Bronchial epithelial cell (primary cell): ENCODE measurements at places on chromosomes 12 and 14. TPM values are rescaled to one million over a fixed set of nuclear protein-coding genes. Genes with fewer than 3 reads are reported as not detected.

- DNase-seq = no peak
Observed at GRCh38 chr14:67962215-67962644, 142.7 kb downstream of the RAD51B start.

DNA sequence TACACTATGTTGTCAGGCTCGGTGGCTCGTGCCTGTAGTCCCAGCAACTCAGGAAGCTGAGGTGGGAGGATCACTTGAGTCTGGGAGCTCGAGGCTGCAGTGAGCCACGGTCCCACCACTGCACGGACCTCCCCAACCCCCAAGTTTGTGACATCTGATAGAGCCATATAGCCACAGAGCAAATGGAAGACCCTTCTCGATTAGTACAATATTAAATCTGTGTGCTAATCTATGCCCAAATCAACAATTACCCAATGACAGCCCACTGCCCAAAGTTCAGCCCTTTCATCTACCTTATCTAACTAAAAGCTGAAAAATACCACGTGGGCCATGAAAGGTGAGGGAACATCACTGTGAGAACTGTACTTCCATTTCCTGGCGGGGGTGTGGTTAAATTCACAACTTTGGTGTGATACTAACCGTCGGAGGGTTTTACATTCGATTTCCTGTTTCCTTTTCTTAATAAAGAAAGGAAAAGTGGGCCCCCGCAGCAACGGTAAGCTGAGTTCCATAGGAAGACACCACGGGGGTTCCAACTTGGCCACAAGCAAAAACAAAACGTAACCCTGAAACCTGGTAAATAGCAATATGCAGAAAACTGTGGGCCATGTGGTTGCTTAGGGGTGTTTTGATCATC, 31.2 kb upstream of the FOS start:
- no peak for DNase-seq

Gene LALBA
- not detected in 2 replicates for total RNA-seq

DNA sequence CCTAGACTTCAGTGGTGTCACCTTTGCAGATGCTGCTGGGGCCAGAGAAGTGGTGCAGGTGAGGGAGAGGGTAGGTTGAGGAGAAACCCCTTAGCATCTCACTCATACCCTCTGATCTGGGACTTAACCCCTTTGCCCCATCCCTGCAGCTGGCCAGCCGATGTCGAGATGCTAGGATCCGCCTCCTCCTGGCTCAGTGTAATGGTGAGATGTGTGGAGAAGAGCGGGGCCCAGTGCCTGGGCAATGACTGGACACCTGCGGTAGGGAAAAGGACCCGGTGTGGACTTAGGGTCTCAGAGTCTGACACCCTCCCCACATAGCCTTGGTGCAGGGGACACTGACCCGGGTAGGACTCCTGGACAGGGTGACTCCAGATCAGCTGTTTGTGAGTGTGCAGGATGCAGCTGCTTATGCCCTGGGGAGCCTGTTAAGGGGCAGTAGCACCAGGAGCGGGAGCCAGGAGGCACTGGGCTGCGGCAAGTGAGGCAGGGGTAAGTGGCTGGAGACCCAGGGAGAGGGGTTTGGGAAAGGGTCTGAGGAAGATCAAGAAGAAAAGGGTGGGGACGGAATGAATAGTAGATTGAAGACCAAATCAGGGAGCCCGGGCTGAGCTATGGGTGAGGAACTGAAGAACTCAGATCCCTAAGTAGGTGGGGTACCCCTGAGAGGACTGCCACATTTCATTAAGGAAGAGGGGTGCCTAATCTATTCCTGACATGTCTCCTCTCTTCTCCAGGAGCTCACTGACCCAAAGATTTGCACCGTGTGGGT, 7.6 kb downstream of the B4GALNT1 start:
- no peak for DNase-seq

Gene PPP4R4
- total RNA-seq = 14.0 and 23.8 TPM in 2 replicates

- peak; percentile 94 for DNase-seq
Observed at GRCh38 chr14:103801459-103801858, 45.9 kb downstream of the PPP1R13B start.

GRCh38 chr12:131753005-131753404, 42.1 kb downstream of the SFSWAP start:
- no peak for DNase-seq

GRCh38 chr12:3257411-3257810, 180.2 kb downstream of the TSPAN9 start:
- no peak for DNase-seq

DNA sequence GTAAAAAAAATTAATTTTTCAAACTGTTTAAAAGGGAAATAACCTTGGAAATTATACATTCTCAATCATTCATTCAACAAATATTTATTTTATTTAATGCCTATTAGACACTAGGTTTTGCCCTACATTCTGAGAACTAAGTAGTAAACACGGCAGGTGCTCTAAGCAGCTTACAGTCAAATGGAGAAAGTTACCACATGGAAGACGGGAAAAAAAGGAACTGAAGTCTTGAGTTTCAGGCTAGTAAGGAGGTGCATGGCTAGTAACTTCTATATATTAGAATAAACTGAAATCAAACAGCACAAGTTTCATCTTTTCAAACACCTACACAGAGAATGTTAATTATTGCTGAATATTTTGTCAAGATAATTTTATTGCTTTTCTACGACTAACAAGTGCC, 52.9 kb downstream of the C12orf42 start:
- DNase-seq = no peak

Gene SERPINA9
- not detected in 2 replicates for total RNA-seq

Gene FAIM2
- 0.53 TPM in 1 of 2 replicates, not detected in the other for total RNA-seq

Gene KRT6A
- total RNA-seq = 13,929 and 17,192 TPM in 2 replicates

DNA sequence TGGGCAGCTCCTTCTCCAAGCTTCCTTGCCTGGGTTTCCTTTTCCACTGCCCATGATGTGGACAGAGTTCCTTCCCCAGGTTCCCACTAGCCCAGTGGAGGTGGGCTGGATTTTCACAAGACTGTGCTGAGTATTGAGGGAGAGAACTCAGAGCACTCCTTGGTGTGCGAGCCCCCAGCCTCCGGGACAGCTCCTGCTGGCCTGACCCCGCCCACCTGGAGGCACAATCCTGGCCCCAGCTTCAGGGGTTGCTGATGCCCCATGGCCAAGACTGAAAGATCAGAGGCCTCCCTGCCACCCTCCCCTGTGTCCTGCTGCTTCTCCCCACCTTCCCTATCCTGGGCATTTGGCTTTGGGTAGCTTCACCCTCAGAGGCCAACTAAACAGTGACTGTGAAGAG, 7.7 kb downstream of the KCNH3 start:
- DNase-seq = no peak

Gene TTC9
- total RNA-seq = 5.3 and 9.7 TPM in 2 replicates

GRCh38 chr12:42217656-42218055, 20.4 kb downstream of the YAF2 start:
- DNase-seq = peak; percentile 15

DNA sequence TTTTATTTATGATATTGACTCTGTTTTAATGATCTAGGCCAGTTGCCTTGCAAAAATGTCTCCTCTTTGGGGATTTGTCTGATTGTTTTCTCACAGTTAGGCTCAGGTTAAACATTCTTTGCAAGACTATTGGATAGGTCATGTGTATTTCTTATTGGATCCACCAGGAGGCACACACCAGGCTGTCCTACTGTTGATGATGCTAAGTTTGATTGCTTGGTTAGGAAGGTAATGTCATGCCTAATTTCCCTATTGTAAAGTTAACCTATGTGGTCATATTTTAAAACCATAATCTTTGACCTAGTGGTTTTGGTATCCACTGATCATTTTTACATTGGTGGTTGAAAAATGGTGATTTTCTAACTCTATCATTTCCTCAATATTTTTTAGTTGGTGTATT, 137.1 kb downstream of the BRMS1L start:
- DNase-seq = peak; percentile 36

GRCh38 chr14:76446486-76446885, 70.5 kb downstream of the ESRRB start:
- DNase-seq = no peak

DNA sequence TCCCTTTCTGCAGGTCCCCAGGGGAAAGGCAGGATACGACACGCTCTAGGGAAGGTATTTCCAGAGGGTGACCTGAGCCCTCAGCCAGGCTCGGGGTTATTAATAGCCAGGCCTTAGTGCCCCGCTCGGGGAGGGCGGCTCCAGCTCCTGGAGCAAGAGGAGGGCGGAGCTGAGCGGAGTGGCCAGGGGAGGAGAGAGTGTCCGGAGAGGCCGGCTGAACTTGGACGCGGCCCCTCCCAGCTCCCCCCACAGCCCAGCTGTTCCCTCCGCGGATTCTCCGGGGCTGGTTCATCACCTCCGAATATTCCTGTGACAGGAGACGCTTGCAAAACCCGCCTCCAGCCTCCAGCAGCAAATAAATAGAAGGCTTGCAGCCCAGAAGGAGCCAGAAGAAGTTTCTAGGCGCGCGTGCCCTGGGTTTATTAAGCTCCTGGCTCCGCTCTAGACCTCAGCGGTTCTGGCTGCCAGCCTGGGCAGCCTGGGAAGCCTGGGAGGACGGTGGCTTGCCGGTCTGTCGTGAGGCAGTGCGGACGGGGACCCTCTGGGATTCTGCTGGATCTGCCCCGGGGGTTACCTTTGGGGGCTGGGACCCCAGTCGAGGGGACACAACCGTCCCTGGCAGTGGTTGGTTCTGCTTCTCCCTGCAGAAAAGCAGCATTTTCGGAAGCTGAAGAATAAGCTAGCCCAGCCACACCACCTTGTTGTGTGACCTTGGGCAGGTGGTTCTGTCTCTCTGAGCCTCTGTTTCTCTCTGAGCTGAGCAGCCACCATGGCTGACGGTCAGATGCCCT, at the start of gene HSPB8:
Gene HSPB8, plus strand, starts transcription at position 388 of the 791 bp plus-strand sequence. Its CDS starts 382 bp downstream, at position 770.
- DNase-seq = peak; percentile 20

Gene PLEKHD1
- 0.26 TPM in 1 of 2 replicates, not detected in the other for total RNA-seq

GRCh38 chr12:119665164-119665929, 2.6 kb upstream of the PRKAB1 start:
- no peak for DNase-seq

Gene CYP27B1
- 0.77 and 3.9 TPM in 2 replicates for total RNA-seq

Gene EPYC
- not detected in 2 replicates for total RNA-seq

Gene CMAS
- 26.6 and 46.3 TPM in 2 replicates for total RNA-seq

- peak; percentile 3 for DNase-seq
Observed at GRCh38 chr14:23861666-23862065, 91.9 kb upstream of the DHRS4 start.

Gene IL22
- not detected in 2 replicates for total RNA-seq

Gene KRT6C
- total RNA-seq = 16.8 and 138 TPM in 2 replicates

DNA sequence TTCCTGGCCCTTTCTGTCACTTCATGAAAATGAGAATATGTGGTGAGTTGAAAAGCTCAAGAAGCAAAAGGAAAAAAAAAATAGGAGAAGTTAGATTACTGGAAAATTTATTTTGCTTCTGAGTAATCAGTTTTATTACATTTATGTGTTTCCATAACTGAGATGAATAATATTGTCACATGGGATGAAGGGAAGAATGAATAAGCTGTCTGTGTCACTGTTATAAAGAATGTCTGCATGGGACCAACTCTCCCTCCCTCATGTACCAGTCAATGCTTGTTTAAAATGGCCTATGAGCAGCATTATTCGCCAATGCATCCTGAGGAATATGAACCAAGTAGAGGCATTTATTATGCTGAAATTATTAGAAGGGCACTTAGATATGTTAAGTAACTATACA, 246.3 kb downstream of the PRKD1 start:
- peak; percentile 7 for DNase-seq

DNA sequence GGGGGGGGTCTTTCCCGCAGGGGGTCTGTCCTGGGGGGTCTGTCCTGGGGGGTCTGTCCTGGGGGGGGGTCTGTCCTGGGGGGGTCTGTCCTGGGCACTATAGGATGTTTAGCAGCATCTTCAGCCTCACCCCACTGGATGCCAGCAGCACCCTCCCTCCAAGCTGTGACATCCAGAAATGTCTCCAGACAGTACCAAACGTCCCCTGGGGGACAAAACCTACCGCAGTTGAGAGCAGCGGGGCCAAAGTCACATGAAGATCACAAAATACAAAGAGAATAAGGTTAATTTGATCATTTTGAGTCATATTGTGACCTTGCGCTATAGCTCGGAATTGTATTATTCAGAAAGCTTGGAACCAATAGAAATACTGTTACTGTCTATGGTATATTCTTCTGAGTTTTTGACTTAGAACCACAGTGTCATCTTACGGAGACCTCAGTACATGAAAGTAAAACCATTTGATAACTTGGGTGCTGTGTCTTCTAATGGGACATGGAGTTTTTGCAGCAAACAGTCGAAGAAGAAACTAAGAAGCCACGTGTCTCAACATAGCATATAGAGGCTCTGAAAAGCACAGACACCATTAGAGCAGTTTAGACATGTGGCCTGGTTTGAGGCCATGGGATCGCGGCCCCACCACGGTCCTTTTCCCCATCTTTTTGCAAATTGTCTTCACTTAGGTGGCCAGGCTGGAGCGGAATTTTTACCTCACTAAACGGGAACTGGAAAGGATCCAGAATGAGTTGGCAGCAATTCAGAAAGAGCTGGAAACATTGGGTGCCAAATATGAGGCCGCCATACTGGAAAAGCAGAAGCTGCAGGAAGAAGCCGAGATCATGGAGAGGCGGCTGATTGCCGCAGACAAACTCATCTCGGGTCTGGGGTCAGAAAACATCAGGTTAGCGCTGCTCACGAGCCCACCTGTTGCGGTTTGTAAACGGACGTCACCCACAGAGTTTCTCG, 59.9 kb downstream of the CCDC92 start:
- no peak for DNase-seq

GRCh38 chr12:79710707-79711483, 20.1 kb upstream of the PAWR start:
- no peak for DNase-seq

DNA sequence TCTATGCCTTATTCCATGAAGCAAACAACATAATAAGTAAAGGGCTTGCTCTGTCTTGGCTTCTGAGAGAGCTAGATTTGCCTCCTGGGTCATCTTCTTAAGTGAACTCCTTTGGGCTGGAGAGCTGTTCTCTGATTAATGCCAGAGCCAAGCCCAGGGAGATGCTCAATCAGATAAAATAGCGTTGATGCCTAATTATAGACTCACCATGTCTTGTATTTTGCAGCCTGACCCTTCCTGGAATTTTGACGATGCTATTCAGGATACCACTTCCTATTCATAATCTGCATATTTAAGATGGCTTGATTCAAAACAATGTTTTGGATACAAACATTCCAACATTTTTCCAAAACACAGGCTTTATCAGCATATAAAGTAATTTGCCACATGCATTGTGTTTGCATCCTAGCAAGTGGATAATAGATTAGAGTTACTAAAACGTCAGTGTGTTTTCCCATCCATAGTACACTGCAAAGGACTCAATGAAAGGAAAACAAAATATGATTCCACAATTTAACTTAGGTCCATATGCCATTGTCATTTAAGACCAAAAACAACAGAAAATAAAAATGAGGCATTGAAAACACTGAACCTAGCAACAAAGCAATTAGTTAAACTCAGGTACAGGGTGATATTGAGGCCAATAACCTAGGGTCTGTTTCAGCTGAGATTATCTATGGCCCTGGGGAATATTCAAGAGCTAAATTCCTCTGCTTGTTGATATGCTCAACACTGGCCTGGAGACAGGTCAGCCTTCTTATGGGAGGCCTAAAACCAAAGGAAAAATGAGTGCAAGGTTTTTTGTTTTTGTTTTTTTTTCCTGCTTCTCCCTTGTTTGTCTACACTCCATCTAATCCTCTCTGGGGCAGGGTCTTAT, 184.2 kb upstream of the FOXN3 start:
- DNase-seq = no peak

GRCh38 chr14:23319746-23320583, 1.3 kb upstream of the PABPN1 start:
- no peak for DNase-seq

Gene ST8SIA1
- total RNA-seq = under 0.01 and 0.13 TPM in 2 replicates
